ENCODE measurements at places on chromosomes 4 and X.

GRCh38 chr4:141307241-141307689, 86.6 kb downstream of the ZNF330 start:
- peak; percentile 66 for DNase-seq

DNA sequence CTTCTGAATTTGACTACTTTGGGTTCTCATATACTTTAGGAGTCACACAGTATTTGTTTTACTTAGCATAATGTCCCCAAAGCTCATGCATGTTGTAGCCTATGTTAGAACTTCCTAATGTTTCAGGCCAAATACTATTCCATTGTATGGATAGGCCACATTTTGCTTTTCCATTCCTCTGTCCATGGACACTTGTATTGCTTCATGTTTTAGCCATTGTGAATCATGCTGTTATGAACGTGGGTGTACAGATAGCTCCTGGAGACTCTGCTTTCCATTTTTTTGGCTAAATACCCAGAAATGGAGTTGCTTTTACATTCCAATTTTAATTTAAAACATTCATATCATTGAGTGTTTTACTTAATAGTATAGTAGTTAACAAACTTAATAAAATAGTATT, 54.5 kb downstream of the HTT start:
- no peak for DNase-seq

GRCh38 chr4:183617075-183617474, 41.9 kb downstream of the RWDD4 start:
- DNase-seq, result no peak

GRCh38 chrX:10945498-10945897, 165.6 kb upstream of the HCCS start:
- DNase-seq, result no peak

DNA sequence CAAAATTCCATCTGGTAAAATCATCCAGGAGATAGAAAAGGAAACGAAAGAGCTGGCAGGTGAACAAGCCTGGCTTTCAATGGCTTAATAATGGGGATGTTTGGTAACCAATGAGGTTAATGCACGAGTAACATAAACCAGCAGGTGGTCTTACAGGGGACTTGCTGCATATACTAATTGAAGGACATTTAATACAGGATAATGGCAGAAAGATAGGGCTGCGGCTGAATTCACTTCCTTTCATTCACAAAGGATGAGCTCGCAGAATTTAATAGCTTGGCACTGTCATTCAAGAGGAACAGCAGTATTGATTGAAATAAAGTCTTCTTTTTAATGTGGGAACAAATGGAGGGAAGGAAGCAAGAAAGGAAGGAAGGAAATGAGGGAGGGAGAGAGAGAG, 156.3 kb upstream of the RAI2 start:
- DNase-seq, result no peak

GRCh38 chr4:59956366-59956765, 1243.8 kb upstream of the ADGRL3 start:
- no peak for DNase-seq

DNA sequence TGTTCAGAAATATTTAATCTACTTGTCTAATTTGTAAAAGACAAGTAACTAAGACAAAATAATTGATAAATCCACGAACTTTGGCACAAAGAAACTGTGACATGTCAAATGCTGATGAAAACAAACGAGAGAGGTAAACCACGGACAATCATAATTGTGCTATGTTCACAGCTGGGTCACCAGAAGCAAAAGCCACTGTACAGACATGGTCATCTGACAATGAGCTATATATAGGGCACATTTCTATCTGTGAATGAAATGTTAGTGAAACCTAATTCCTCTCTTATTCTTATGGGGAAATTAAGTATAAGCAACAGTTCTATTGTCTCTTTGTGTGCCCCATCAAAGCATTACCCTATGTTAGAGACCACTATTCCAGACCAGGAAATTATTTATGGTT, 444.0 kb upstream of the TRAM1L1 start:
- DNase-seq, result no peak

- no peak for DNase-seq
These were observed 81.8 kb downstream of the MID1IP1 start for GRCh38 chrX:38882894-38883626.

GRCh38 chr4:17613761-17614415, 553 bp upstream of the MED28 start:
- peak; percentile 47 for DNase-seq

DNA sequence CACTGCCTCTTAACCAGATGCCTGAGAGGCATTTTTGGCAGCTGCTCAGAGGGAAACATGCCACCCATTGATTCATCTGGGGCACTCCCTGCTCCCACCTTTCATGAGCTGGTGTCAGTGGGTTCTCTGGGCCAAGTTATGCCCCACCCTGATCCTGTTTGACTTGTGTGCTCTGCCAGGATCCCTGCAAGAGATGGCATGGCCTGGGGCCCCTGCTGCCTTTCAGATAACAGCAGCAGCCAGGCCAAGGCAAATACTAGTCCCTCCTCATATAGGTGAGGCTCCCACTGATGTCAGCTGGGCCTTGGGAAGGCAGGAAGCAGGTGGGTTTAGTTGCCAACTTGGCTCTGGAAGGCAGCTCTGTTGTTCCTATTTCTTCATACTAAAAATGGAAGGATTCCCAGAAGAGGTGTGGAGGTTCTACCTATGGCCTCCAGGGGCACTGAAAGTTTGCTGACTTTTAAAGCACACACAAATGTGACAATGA, 192.9 kb upstream of the RBPJ start:
- no peak for DNase-seq

DNA sequence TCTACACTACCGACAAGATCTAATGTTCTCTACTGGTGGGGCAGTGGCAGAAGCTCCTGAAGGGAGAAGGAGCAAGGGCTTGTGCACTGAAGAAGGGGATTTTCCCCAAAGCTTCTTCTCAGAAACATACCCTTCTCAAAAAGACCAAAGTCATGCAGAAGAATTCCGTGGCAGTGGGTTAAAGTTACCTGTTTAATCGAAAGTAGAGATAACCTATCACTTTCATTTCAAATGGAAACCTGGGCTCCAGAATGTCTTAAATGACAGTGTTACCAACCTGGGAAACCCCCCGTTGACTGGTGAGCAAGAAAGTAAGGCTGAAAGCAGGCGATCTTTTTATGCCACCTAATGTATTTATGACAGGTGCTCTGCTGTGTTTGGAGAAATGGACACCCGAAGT, 92.5 kb upstream of the TEX13D start:
- DNase-seq, result no peak

Data from HEK293T (cell line).